ENCODE measurements at places on chromosomes 12 and 14.

DNA sequence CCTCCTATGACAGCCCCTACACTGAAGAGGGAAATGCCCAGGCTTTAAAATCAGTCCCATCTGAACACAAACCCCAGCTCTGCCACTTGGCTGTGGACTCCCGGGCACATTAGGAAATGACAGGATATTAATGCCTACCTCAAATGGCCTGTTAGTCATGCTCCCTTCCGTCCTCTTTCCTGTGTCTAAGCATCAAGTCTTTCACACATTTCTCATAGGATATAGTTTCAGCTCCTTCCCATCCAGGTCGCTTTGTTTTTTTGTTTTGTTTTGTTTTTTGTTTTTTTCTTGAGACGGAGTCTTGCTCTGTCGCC, 16.1 kb downstream of the PLEK2 start:
- no peak for DNase-seq

- peak; percentile 77 for DNase-seq
Measured at GRCh38 chr12:16857456-16857923, 251.5 kb upstream of the LMO3 start.

DNA sequence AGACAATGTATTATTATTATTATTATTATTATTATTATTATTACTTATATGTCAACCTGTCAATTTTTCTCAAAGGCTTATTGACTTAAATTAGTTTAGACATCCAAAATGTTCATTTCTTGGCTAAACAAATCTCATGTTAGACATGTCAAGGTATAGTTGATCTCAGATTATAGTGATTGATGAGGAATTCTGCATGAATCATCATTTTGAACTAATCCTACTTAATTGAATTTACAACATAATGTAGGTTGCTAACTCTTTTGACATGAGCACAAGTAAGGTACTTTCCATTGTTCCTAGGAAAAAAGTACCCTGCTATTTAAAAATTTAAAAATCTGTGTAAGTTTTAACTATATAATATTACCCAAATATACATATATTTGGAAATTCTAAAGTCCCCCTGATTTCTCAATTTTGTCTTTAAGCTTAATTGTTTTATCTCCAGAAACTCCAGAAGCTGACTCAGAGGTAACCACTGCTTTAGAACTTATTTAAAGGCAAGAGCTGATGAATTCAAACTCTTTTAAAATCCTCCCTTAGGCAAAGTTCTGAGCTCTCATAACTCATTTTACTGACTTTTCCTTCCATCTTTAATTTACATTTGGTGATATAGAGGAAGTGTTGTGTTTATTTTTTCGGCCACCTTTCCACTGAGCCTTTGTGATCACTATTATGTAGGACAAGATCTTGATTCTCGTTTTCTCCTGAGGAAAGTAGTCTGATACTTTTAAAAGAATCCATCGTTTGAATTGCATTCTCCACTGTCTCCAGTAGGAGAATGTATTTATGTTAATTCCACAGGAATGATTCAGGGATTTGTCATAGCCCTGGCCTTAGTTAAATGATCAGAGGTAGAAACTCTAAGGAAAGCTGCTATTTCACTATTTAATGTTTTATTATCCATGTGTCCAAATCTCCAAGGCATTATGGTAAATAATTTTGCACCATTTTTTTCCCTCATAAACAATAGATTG, 1304.5 kb downstream of the AACS start:
- DNase-seq: no peak

DNA sequence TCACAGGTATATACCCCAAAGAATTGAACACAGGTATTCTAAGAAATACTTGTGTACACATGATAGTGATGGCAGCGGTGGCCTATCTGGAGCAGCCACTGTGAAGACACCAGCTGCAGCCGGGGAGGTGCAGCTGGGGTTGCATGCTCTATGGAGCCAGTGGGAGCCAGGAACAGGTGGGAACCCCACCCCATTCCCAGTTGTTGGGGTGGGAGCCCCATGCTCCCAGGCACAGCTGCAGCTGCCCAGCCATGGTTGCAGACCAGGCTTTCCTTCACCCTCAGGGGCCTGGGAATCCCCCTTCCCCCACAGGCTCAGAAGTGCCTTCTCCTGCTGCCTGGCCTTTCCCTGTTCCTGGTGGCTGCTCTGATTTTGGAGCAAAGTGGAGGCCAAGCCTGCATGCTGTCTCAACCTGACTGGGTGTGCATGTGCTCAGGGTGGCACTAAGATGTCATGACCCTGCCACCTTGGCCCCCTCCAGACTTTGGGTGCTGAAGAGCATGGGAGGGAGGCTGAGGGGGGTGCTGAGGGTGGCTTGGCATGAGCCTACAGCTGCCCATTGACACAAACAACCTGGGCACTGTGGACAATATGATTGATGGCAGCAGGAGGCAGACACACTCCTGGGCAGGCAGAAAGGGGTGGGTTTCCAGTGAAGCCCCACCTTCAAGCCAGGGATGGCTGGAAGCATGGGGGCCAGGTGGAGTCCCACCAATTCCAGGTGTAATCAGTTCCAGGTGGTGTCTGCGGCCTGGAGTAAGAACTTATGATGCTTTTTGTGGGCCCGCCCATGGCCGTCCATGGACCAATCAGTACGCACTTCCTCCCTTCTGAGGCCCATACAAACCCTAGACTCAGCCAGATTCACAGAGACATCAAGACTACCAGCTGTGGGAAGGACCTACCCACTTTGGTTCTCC, 234.7 kb downstream of the ADGRD1 start:
- no peak for DNase-seq

DNA sequence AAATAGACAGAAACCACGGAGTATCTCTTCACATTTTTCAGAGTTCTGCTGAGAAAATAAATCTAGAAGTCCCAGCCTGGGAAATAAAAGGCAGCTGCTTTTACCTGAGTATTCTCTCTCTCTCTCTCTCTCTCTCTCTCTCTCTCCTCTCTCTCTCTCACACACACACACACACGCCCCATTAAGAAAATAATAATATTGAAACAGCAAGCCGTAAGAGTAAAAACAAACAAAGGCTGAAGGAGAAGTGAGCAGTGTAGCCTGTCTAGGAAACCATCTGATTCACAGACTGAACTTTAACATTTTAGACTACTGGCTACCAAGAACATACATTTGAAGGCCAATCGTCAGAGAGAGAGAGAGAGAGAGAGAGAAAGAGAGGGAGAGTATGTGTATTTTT, 8.4 kb downstream of the PTHLH start:
- no peak for DNase-seq

DNA sequence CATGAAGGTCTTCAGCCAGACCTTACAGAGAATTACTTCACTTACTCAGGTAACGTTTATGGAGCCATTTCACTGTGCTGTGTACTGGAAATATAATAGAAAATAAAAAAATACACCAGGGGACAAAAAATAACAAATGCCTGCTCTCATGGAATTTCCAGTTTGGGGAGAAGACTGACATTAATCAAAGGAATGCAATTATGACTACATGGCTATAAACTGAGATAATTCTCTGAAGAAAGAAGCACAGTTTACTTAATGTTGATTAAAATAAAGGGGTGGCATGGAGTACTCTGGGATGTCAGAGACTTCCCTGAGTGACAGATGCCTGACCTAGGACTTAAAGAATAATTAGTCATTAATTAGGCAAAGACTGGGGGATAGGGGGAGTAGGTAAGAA, 59.0 kb downstream of the DENND5B start:
- no peak for DNase-seq

GRCh38 chr12:28884904-28885679, 264.0 kb upstream of the FAR2 start:
- no peak for DNase-seq

DNA sequence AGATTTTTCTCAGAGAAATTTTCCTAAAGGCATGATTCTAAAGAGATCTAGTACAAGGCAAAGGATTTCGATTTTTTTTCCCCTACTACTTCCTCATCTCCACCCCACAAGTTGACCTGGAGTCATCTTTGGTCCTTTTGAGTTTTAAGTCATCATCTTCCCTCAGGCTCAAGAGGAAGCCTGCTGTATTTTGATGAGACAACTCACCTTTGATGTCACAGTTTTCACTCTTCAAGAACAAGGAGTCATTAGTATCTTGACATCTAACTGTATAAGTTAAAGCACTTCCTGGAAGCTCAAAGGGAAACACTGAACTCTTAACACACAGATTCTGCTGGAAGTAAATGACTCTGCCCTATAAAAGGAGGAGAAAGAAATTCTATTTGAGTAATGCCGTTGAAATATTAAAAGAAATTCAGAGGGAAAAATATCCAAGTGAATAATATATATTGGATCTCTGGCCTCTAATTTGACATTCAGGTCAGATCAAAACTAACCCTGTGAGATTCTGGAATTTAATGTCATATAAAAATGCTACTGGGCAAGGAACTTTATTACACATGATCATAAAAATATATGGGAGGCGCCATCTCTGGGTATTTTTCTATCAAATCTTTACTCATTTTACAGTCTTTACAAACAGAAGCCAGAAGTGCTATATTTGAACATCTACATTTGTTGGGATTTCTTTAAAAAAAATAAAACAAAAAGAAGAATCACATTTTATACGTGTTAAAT, 435.0 kb downstream of the NRXN3 start:
- no peak for DNase-seq

DNA sequence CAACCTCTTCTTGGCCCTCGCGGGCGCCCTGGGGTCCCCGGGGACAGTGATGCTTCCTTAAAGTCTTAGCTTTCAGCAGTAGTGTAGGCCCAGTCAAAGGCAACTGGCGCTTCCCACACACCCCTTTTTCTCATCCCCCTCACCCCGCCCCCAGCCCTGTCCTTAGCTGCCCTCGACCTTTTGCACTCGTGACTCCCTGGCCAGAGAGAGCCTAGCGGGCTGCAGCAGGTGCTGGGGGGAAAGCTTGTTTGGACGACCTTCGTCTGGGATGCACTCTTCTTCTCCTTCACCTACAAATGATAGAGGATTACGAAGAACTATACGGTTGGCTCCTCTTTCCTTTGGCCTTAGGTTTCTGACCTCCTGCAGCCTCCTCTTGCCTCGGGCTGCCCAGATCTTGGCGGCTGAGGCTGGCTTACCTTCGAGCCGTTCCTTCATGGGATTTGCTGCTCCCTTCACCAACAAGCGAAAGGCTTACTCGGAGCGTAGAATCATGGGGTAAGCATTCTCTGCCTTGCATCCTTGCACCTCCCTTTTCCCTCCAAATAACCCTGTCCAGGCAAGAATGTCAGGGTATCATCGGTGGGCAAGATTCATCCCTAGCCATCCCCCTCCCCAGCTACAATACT, 815 bp downstream of the COQ10A start:
- no peak for DNase-seq

DNA sequence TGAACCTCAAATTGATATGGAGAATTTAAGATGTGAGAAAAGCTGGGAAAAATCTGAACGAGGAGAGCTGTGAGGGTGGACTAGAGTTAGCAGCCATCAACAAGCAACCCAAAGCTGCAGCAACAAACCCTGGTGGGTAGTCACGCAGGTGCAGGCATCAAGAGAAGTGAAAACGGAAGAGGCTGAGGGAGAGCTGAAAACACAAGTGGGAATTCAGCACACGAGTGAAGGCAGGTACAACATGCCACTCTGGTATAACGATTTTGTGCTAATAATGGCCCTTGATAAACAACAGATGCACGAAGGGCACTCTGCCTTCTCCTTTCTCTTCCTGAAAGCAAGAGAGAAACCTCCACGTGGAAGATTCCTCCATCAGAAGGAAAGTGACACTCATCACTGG, 11.5 kb downstream of the TCL1B start:
- peak; percentile 94 for DNase-seq

DNA sequence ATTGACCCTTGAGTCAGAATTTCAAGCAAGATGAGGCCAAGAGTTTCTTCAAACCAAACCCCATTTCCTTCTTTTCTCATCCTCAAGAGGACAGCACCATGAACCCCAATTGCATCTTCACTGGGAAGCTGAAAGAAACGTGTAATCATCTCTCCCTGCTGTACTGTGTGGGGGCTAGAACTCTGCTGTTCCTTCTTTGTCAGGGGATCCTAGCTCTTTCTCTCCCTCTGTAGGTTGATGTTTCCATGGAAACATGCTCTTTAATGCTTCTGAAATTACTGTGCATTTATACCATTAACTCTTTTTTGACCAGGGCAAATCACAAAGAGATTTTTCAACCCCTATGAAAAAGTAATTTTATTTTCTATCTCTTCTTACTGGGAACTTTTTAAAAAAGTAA, 295.1 kb downstream of the GRIN2B start:
- no peak for DNase-seq

- DNase-seq: no peak
Measured at GRCh38 chr12:93741659-93742109, 64.5 kb downstream of the CRADD start.

DNA sequence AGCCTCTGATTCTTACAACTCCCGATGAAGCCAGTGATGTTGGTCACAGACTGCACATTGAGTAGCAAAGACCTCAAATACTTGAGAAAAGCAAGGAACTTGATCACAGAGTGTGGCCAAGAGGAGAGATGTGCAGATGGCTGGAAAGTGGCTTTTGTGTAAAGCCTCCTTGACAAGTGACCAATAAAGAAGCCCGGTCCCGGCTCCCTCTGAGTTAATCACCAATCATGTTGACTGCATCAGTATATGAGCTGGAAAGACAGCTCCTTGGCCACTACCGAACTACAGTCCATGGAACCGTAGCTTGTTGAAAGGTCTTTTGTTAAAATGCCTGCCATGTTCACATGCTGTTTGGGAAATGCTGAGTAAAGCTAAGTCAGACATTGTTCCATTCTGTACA, 23.7 kb upstream of the SERPINA6 start:
- DNase-seq: no peak

DNA sequence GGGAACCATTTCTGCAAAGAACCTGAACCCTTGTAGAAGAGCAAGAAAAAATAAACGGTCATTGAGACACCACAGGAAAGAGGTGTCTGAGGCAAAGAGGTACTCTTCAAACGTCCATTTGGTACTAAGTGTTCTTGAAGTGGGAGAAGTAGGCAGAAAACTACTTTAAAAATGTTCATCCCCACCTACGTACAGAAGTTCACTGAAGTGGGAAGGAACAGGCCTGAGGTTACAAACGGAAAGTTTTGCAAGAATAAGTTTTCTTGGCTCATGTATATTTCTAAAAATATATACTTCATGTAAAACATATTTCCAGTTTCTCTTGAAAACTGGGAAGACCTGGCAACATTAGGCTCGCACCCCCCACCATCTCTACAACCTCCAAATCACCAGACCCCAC, 61.2 kb downstream of the STXBP6 start:
- no peak for DNase-seq

- no peak for DNase-seq
Measured at GRCh38 chr12:84412226-84412625, 500.4 kb downstream of the SLC6A15 start.
